ENCODE measurements at places on chromosomes 1 and 21.
A peak's percentile ranks its signal among the peaks of the same experiment; 100 is the strongest.

- no peak for DNase-seq
These were observed 57.1 kb downstream of the RAVER2 start for GRCh38 chr1:64801851-64802523.

GRCh38 chr1:154174654-154175053 is 17.2 kb downstream of the TPM3 start:
- no peak for DNase-seq

GRCh38 chr1:117215733-117216462 is 5.2 kb upstream of the VTCN1 start:
- DNase-seq: no peak

GRCh38 chr1:15352128-15352957 is 57.3 kb upstream of the EFHD2 start:
- peak; percentile 6 for DNase-seq

- DNase-seq: peak; percentile 9
These were observed 788 bp upstream of the TXNIP start for GRCh38 chr1:145997016-145997717.

DNA sequence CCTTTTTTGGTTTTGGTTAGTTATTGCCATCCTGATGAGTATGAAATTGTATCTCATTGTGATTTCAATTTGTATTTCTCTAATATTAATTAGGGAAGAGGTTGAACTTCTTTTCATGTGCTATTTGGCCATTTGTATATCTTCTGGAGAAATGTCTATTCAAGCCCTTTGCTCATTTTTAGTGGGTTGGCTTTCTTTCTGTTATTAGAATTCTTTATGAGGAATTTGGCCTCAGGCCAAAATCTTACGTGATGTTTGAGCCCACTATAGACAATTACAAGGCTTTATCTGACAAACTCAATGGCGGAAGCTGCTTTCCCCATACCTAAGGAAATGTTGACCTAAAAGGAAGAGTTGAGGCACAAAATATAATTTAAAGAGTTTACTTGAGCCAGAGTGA is 32.9 kb downstream of the IVNS1ABP start:
- no peak for DNase-seq

GRCh38 chr1:169563650-169564049 is 22.6 kb downstream of the F5 start:
- no peak for DNase-seq

GRCh38 chr1:181319907-181320306 is 163.4 kb upstream of the CACNA1E start:
- no peak for DNase-seq

GRCh38 chr1:177833631-177834030 is 136.2 kb downstream of the SEC16B start:
- DNase-seq: no peak

DNA sequence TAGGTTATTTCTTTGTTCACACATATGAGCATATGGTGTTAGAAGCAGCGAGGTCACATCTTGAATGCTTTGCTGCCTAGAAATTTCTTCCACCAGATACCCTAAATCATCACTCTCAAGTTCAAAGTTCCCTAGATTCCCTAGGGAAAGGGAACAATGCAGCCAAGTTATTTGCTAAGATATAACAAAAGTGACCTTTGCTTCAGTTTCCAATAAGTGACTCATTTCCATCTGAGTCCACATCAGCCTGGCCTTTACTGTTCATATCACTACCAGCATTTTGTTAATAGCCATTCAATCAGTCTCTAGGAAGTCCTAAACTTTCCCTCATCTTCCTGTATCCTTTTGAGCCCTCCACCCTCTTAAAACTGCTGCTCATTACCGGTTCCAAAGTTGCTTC is 1502.5 kb downstream of the KCNT2 start:
- DNase-seq: no peak

DNA sequence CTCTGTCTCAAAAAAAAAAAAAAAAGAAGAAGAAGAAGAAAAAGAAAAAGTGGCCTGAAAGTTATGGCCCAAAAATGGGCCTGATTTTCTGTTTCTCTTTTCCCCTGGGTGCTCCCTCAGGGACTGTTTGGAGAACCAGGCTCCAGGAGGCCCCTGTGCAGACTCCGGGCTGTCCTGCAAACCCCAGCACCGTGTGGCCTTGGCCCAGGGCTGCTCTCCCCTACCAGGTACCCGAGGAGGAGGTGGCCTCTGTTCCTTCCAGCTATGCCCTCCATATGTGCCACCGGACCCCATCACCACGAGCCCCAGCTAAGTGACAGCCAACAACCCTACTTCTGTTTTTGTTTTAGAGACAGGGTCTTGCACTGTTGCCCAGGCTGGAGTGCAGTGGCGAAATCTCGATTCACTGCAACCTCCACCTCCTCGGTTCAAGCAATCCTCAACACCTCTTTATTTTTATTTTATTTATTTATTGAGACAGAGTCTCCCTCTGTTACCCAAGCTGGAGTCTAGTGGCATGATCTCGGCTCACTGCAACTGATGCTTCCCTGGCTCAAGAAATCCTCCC is 7.5 kb upstream of the FAAP20 start:
- no peak for DNase-seq

Measured in NCI-H1436 (cell line).